Daoy (cell line): ENCODE measurements at places on chromosomes 7 and 10. TPM values are rescaled to one million over a fixed set of nuclear protein-coding genes. Genes with fewer than 3 reads are reported as not detected.

CRYGN gene
- total RNA-seq = 0.17 TPM in 1 of 2 replicates, not detected in the other

MYL7 gene
- total RNA-seq = not detected in 2 replicates

ANKRD7 gene
- total RNA-seq = 5.1 and 7.9 TPM in 2 replicates

OGDHL gene
- total RNA-seq = 1.5 and 3.4 TPM in 2 replicates

C10orf53 gene
- not detected in 2 replicates for total RNA-seq

ANKRD1 gene
- 94.4 and 124 TPM in 2 replicates for total RNA-seq

KLF14 gene
- total RNA-seq = 0.06 and 0.86 TPM in 2 replicates

SPDYE16 gene
- under 0.01 TPM in 1 of 2 replicates, not detected in the other for total RNA-seq

ODAD2 gene
- 1.9 and 2.3 TPM in 2 replicates for total RNA-seq

COL28A1 gene
- not detected in 2 replicates for total RNA-seq

NPC1L1 gene
- total RNA-seq = not detected in 2 replicates

SUV39H2 gene
- total RNA-seq = 29.0 and 35.7 TPM in 2 replicates

TMEM176A gene
- 0.33 and 2.6 TPM in 2 replicates for total RNA-seq

GPR15LG gene
- total RNA-seq = not detected in 2 replicates

SLC18A3 gene
- total RNA-seq = not detected in 2 replicates

ZNF117 gene
- total RNA-seq = 3.3 and 5.4 TPM in 2 replicates

PDE1C gene
- total RNA-seq = 20.4 and 24.2 TPM in 2 replicates

STX1A gene
- total RNA-seq = 65.7 and 133 TPM in 2 replicates

LLCFC1 gene
- total RNA-seq = not detected in 2 replicates

ADCYAP1R1 gene
- 0.17 and 0.24 TPM in 2 replicates for total RNA-seq

PDE6C gene
- total RNA-seq = not detected in 2 replicates
